ENCODE measurements at places on chromosomes 6 and 20. TPM values are rescaled to one million over a fixed set of nuclear protein-coding genes. Genes with fewer than 3 reads are reported as not detected.

GRCh38 chr6:56706981-56707726 is 64.5 kb upstream of the DST start:
- H3K4me3 ChIP-seq, result no peak overlapping the region
- H3K27me3 ChIP-seq, result no peaks in the 10 kb centered on the region
- DNase-seq, result no peak

GRCh38 chr6:121730616-121731015 is 295.2 kb downstream of the GJA1 start:
- H3K36me3 ChIP-seq, result no peaks in the 10 kb centered on the region
- no peak overlapping the region for H3K27ac ChIP-seq
- H3K4me3 ChIP-seq, result no peak overlapping the region
- H3K27me3 ChIP-seq, result no peaks in the 10 kb centered on the region
- H3K4me1 ChIP-seq, result peaks cover 5% of the 10 kb centered on the region

DNA sequence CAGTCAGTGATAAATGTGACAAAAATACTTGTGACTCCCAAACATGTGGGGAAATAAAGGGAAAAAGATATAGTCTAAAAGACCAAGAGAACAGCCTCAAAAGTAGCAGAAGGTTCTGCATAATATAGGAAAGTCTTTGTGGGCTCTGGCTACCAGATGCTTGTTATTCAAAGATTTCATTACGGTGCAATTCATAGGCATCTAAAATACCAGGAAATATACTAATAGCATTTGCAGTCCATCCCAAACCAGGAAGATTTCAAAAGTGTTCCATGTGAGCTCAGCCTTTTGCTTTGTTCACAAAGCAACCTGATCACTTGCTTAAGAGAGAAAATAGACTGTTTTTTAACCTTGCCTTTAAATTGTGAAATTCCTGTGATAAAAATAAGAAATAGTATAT is 506.7 kb upstream of the MARCKS start:
- H3K27ac ChIP-seq, result peak overlapping the region; percentile 64
- H3K27me3 ChIP-seq, result no peaks in the 10 kb centered on the region
- H3K36me3 ChIP-seq, result no peaks in the 10 kb centered on the region
- peaks cover 25% of the 10 kb centered on the region for H3K4me1 ChIP-seq

GRCh38 chr6:16575655-16576054 is 185.6 kb downstream of the ATXN1 start:
- DNase-seq, result no peak
- H3K27me3 ChIP-seq, result no peaks in the 10 kb centered on the region
- H3K4me1 ChIP-seq, result no peaks in the 10 kb centered on the region
- H3K4me3 ChIP-seq, result no peak overlapping the region

- H3K36me3 ChIP-seq, result no peaks in the 10 kb centered on the region
- H3K27ac ChIP-seq, result no peak overlapping the region
- H3K4me3 ChIP-seq, result no peak overlapping the region
- no peaks in the 10 kb centered on the region for H3K27me3 ChIP-seq
- DNase-seq, result no peak
- H3K4me1 ChIP-seq, result peaks cover 10% of the 10 kb centered on the region
Observed at GRCh38 chr6:35173044-35173426, 31.9 kb upstream of the TCP11 start.

- peaks cover 52% of the 10 kb centered on the region for H3K4me1 ChIP-seq
- no peaks in the 10 kb centered on the region for H3K36me3 ChIP-seq
- H3K27me3 ChIP-seq, result no peaks in the 10 kb centered on the region
- no peak overlapping the region for H3K4me3 ChIP-seq
- H3K27ac ChIP-seq, result peak overlapping the region; percentile 32
Observed at GRCh38 chr20:9228774-9229450, 160.0 kb downstream of the PLCB4 start.

DNA sequence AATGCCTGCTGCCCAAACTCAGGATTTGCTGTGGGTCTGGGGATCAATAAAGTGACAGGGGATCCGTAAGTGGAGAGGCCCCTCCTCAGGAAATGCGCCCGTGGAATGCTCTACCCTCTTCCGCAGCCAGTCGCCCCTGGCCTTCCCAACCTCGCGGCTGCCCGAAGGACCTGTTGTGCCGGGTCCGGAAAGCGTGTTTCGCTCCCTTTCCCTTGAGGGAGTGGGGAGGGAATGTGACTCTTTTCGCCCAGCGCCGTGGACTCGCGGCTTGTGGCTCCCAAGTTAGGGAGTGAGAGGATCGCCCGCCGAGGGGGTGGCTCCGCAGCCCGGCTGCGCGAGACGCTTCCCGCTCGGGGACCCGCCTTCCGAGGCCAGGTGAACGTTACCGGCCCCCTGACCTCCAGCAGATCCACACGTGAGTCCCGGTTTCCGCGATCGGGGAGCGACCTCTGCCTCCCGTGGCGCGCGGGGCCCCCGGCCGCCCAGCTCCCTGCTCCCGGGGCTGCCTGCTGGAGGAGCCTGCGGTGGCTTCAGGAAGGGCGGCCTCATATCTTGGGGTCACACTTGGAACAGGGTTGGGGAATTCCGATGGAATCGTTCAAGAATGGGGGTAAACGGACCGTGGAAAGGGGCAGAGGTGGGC is 666 bp downstream of the TPD52L1 start:
- H3K27ac ChIP-seq, result peak overlapping the region; percentile 74
- H3K4me3 ChIP-seq, result peak overlapping the region; percentile 82
- no peaks in the 10 kb centered on the region for H3K36me3 ChIP-seq

GRCh38 chr6:55141611-55142010 is 32.7 kb upstream of the HCRTR2 start:
- no peaks in the 10 kb centered on the region for H3K27me3 ChIP-seq
- no peaks in the 10 kb centered on the region for H3K36me3 ChIP-seq
- no peaks in the 10 kb centered on the region for H3K4me1 ChIP-seq
- no peak overlapping the region for H3K4me3 ChIP-seq

GRCh38 chr20:10077081-10077471 is 42.3 kb downstream of the ANKEF1 start:
- no peak for DNase-seq
- peak overlapping the region; percentile 66 for H3K27ac ChIP-seq

- H3K4me1 ChIP-seq, result no peaks in the 10 kb centered on the region
- H3K27ac ChIP-seq, result no peak overlapping the region
- H3K36me3 ChIP-seq, result no peaks in the 10 kb centered on the region
- no peak for DNase-seq
Observed at GRCh38 chr6:84808491-84809061, 44.2 kb upstream of the TBX18 start.

DNA sequence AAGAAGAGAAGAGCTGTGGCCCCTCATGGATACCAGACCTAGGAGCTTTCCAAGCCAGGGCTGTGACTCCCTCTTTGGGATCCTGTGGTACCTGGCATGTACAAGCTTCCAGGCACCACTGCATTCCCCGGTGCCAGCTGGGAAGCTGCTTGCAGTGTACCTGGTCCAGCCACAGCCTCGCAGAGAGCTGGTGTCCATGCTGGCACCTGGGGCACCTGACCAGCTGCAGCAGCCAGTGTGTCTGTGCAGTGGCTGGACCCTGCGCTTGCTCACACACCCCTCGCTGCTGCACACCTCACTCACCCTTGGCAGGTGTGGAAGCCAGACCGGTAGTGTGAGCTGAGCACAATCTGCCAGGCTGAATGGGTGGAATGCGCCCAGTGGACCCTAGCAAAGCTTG is 190.9 kb upstream of the MAN1A1 start:
- no peaks in the 10 kb centered on the region for H3K27me3 ChIP-seq
- H3K4me1 ChIP-seq, result no peaks in the 10 kb centered on the region
- no peaks in the 10 kb centered on the region for H3K36me3 ChIP-seq
- no peak overlapping the region for H3K27ac ChIP-seq
- no peak for DNase-seq

DNA sequence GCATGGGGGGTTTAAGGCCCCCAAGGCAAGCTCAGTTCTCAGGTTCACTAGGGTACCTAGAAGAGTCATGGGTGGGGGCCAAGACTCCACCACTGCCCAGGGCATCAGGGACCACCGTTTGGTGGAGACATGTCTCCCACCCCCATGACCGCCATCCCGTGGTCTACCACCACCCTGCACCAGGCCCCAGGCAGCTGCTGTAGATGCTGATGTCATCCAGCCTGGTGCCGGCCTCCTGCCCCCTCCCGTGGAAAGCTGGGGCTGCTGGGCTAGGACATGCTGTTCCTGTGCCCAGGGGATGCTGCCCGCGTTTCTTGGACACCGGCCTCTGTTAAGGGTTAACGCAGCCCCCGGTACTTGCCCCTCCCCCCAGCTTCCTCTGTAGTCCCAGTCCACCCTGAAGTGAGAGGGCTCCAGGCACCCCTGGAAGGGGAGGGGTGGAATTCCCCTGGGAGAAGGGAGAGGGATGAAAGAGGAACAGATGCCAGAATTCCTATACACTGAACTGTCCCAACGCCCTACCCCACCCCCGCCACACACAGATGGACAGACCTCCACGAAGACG is 587 bp downstream of the IP6K3 start:
- DNase-seq, result peak; percentile 86
- H3K27me3 ChIP-seq, result no peaks in the 10 kb centered on the region
- no peaks in the 10 kb centered on the region for H3K36me3 ChIP-seq
- H3K4me3 ChIP-seq, result peak overlapping the region; percentile 72
- H3K4me1 ChIP-seq, result peaks cover 42% of the 10 kb centered on the region

DNA sequence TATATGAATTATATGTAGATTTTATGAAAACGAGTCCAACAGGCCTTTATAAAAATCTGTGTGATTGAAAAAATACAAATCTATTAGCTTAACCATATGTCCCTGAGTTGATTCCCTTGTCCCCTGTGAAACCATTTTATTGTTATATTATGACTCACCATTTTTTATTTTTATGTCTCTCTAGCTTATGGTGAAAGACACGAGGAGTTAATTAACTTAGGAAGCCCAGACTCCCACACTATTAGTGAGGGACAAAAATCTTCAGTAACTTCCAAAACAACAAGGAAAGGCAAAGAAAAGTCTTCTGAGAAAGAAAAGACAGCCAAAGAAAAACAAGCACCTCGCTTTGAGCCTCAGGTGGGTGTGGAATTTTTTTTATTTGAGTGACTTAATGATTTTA is 183.1 kb downstream of the ADGB start:
- no peaks in the 10 kb centered on the region for H3K36me3 ChIP-seq
- H3K4me1 ChIP-seq, result no peaks in the 10 kb centered on the region
- no peak overlapping the region for H3K27ac ChIP-seq

DNA sequence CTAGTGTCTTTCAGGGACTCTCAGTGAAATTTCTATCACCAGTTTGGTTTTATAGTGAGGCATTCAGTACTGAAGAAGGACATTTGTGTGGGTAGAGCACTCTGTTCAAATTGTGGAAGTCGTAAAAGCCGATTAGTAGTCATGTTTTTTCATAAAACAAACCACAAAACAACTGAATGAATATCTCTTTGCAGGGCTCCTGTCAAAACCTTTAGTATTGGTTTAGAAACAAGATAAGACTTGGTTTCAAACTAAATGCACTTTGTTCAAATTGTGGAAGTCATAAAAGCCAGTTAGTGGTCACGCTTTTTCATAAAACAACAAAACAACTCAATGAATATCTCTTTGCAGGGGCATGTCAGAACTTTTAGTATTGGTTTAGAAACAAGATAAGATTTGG is 23.8 kb downstream of the ADGRF4 start:
- H3K36me3 ChIP-seq, result no peaks in the 10 kb centered on the region
- H3K27me3 ChIP-seq, result no peaks in the 10 kb centered on the region
- H3K4me1 ChIP-seq, result no peaks in the 10 kb centered on the region
- no peak overlapping the region for H3K4me3 ChIP-seq
- no peak overlapping the region for H3K27ac ChIP-seq

GRCh38 chr6:111737065-111737521 is 131.4 kb upstream of the TRAF3IP2 start:
- H3K27ac ChIP-seq, result peak overlapping the region; percentile 4
- no peaks in the 10 kb centered on the region for H3K27me3 ChIP-seq
- H3K4me1 ChIP-seq, result peaks cover 77% of the 10 kb centered on the region
- no peaks in the 10 kb centered on the region for H3K36me3 ChIP-seq
- no peak for DNase-seq
- H3K4me3 ChIP-seq, result no peak overlapping the region

Gene KCNQ2
- 2.3 TPM for total RNA-seq

Gene CDSN
- not detected for total RNA-seq

Gene CNPY3
- total RNA-seq, result 20.1 TPM

Gene NKAIN2
- 0.22 TPM for total RNA-seq

Gene PROCR
- total RNA-seq, result 9.8 TPM

Gene FAM209B
- total RNA-seq, result 0.47 TPM

Gene XKR7
- total RNA-seq, result not detected

Gene WFDC10B
- total RNA-seq, result not detected

Gene DUSP15
- 5.1 TPM for total RNA-seq

Gene RSPH9
- 0.08 TPM for total RNA-seq

All from left ventricle myocardium inferior (tissue), 1 donor.